ENCODE measurements at places on chromosomes 4 and X.

- DNase-seq, result no peak
Measured at GRCh38 chr4:142218726-142219125, 582.3 kb downstream of the IL15 start.

DNA sequence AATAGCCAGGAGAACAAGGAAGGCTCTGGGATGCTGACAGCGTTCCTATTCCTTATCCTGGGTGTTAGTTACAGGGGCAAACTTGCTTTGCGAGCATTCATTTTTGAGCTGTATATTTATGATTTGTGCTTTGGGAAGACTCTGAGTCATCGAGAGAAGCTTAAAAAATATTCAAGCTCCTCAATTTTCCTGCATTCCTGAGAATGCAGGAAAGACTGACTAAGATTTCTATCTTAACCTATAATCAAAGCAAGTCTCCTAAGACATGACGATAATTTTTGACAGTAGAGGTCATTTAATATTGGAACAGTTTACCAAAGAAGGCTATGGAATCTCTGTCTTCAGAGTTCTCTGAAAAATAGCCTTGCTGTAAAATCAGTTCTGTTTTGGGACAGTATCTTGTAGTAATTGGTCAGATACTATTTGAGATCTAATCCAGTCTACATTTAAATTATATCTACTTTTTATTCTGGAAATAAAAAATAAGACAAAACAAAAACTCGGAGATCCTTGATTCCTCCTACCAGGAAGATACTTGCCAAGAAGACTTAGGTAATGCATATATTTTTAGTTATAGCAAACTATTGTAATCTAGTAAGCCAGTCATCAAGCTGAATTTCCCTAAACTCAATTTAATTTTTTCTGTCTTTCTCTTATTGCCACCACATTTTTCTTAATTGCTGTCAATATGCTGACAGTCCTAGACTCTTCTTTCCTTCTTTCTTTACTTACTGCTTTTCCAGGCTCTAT, 31.7 kb downstream of the BBS12 start:
- DNase-seq, result peak; percentile 71

GRCh38 chrX:123764967-123765871, 32.4 kb upstream of the THOC2 start:
- DNase-seq, result peak; percentile 93

DNA sequence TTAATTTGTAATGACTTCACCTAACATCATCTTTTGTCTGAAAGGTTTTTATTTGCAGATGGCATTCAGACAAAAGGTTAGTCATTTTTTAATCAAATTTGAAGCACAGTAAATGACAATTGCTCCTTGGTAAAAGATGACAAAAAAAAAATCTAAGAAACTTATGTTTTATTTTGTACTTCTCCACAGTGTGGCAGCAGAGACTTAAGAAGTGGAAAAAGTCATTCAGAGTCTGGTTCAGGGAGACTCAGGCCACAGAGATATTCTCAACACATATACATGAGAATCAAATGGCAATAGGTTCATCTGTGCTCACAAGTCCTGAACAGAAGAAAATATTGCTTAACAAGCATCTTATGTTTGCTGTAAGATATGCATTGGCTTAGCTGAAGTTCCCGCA, 436.2 kb downstream of the KCNIP4 start:
- peak; percentile 72 for DNase-seq

- DNase-seq, result no peak
Measured at GRCh38 chr4:133270021-133270570, 121.0 kb downstream of the PCDH10 start.

- peak; percentile 79 for DNase-seq
Measured at GRCh38 chr4:7843831-7844593, 95.6 kb downstream of the AFAP1 start.

DNA sequence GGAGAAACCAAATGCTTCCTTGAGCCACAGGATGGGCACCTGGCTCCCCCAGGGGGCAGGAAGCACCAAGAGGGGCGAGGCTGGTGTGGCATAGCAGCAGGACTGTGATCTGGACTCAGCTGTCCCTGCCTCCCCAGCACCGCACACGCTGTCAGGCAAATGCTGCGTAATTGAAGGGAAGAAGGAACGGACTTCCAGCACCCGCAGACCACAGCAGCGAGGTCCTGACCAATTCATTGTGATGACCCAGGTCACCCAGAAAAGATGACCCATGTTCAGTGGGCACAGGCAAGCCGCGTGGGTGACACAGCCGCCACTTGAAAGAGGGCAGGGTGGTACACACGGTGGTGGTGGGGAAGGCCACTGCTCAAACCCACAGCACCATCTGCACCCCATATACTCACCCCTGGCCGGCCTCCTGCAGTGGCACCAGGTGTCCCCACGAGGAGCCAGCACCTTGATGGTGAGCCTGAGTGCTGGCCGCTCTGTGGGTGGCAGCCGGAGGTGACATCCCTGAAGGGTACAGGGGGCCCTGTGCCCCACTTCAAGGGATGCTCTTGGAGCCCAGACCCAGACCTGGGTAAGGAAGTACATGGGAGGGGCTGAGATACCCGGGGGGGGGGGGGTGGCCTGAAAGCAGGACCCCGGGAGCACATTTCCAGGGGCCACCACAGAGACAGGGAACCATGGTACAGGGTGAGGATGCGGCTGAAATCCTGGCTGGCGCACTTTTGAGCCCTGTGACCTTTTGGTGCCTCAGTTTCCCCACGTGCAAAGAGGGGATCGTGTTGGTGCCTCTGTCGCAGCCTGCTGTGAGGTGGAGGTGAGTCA, 11.5 kb downstream of the NAT8L start:
- no peak for DNase-seq

DNA sequence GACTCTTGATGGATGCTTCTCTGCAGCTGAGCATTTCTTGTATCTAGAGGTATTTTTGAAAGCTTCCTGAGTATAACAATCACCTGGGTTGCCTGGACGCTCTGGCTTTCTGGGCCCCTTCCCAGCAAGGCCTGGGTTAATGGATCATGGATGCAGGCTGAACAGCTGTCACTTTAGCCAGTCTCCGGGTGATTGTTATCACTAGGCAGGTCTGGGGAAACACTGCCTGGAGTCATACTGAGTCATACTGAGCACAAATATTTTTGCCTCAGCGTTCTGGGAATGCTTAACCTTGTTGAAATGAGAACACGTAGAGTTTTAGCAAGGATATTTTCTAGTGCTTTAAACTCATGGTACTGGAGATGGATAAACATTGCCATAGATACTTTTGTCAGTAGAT, 102.6 kb downstream of the PHEX start:
- peak; percentile 82 for DNase-seq

DNA sequence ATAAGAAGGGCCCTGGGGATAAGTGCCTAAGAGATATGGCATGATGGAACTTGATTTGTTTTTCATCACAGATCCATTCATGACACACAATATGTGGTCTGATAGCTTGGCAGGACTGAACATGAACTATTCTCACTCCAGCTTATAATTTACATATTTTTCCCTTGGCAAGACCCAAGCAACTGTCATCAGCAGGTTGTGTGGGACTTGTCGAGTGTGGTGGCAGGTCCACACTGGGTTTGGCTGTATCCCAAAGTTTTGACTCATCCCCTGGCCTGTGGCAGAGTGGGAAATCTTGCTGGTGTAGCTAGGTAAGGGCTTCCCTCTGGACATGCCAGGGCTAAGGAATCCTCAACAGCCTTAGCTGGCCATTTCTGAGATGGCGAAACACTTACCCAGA, 81.0 kb upstream of the STIM2 start:
- peak; percentile 49 for DNase-seq

DNA sequence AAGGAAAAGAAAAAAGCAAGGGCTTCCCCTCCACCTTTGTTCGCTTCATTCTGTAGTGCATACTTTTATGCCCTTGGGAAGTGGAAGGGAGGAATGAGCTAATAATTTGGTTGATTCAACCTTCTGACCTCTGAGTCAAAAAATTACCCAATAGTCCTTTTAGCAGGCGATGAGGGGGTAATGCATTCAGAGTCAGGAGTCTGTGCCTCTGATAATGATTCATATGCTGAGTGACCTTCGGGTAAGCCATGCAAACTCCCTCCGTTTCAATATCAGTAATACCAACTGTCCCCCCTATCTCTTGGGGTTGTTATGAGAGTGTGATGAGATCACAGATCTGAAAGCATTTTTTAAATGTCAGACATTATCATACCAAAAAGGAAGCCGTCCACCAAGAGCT, 41.6 kb upstream of the ACSL4 start:
- peak; percentile 84 for DNase-seq

- peak; percentile 86 for DNase-seq
Measured at GRCh38 chr4:41177016-41177415, 37.3 kb downstream of the APBB2 start.

- no peak for DNase-seq
Measured at GRCh38 chr4:186159613-186160012, 31.8 kb upstream of the CYP4V2 start.

GRCh38 chrX:133792198-133792953, 193.0 kb downstream of the GPC3 start:
- peak; percentile 67 for DNase-seq

- DNase-seq, result no peak
Measured at GRCh38 chrX:117053260-117053659, 590.5 kb upstream of the CT83 start.

GRCh38 chr4:54784161-54784671, 126.5 kb downstream of the KIT start:
- DNase-seq, result peak; percentile 96

GRCh38 chr4:187656959-187657358, 338.6 kb upstream of the ZFP42 start:
- no peak for DNase-seq

GRCh38 chrX:19515615-19516105, 352 bp upstream of the MAP3K15 start:
- DNase-seq, result no peak

GRCh38 chr4:1200425-1201035, 28.1 kb upstream of the SPON2 start:
- DNase-seq, result peak; percentile 91

DNA sequence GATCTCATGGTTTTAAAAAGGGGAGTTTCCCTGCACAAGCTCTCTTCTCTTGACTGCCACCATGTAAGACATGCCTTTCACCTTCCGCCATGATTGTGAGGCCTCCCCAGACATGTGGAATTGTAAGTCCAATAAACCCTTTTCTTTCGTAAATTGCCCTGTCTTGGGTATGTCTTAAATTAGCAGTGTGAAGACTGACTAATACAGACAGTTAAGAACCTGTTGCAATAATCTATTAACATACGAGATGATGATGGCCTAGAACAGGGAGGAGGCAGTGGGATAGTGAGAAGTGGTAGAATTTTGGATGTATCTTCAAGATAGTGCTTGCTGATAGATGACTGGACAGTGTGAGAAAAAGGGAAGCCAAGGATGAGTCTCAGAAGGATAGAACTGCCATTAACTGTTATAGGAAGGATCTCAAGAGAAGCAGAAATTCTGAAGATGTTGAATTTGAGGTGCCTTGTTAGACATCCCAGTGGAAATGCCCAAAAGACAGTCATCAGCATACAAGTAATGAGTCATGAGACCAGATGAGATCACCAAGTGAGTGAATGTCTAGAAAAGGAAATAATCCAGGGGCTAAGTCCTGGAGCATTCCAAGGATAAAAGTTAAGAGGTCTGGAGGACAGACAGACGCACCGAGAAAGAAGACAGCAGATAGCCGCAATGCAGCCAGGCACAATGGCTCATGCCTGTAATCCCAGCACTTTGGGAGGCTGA, 38.8 kb upstream of the UGDH start:
- DNase-seq, result peak; percentile 94

GRCh38 chr4:77354550-77354949, 197.5 kb downstream of the CCNG2 start:
- no peak for DNase-seq

GRCh38 chrX:118423558-118423957, 72.1 kb upstream of the DOCK11 start:
- DNase-seq, result no peak

GRCh38 chr4:79913581-79913980, 159.4 kb downstream of the ANTXR2 start:
- DNase-seq, result peak; percentile 56

DNA sequence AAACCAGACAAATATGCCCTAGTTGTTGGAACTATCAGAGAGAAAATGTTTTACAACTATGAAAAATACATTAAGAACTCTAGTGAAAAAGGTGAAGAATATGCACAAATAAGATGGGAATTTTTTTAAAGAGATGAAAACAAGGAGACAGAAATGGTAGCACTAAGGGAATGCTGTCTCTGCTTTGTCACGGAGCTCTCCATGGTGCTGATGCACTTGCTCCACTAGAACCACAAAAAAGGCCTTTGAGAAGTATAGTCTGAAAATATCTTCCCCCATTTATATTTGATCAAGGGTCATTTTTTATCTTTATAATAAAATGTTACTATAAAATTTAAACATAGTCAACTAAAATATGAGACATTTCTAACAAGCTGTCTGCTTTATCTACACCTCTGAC, 1655.5 kb upstream of the AGA start:
- DNase-seq, result peak; percentile 0

GRCh38 chrX:140817943-140818342, 108.4 kb downstream of the LINC00632 start:
- peak; percentile 32 for DNase-seq

GRCh38 chr4:27066591-27066990, 205.9 kb downstream of the STIM2 start:
- no peak for DNase-seq

- no peak for DNase-seq
Measured at GRCh38 chr4:168432419-168433146, 47.7 kb downstream of the DDX60L start.

DNA sequence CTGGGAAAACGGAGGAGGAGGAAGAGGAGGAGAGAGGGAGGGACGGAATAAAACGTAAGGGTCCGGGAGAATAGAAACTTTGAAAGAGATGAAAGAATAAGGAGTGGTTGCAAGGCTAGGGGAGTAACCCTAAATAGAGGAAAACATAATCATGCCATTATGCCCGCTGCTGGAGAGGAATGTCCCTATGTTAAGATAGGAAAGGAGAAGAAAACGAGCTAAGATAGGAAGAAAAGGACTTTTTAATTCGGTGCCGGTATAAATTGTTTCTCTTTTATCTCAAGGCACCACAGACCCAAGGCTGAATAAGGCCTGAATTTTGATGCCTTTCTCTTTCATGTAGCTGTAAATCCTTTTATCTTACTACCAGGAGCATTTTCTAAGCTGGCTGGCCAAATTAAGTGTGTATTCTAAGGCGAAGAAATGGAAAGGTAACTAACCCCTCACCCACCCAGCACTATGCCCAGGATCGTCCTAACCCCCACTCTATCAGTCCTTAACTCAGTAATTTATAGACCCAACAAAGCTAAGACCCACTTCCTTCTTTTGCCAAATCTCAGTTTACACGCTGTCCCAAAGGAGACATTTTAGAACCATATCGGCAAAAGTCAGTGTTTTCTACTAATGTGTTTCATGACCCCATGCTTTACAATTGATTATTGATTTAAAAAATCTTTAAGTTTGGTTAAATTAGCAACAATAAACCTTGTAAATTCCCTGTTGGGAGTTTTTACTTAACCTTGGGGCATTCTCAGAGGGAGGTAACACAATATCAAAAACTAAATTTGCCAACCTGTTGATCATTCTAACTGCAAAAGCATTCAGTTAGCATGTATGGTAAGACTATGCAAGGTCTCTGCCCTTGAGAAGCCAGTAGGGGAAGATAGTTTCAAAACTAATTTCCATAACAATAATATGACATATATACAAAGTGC, 1.1 kb upstream of the CUL4B start:
- DNase-seq, result no peak

- DNase-seq, result no peak
Measured at GRCh38 chrX:104852241-104852640, 286.2 kb downstream of the IL1RAPL2 start.
